ENCODE measurements at places on chromosomes 1 and 21. TPM values are rescaled to one million over a fixed set of nuclear protein-coding genes. Genes with fewer than 3 reads are reported as not detected.

GBP2 gene
- total RNA-seq, result 49.8 TPM

FAM151A gene
- not detected for total RNA-seq

- DNase-seq, result no peak
Observed at GRCh38 chr1:31410871-31411270, 2.1 kb upstream of the SERINC2 start.

DNA sequence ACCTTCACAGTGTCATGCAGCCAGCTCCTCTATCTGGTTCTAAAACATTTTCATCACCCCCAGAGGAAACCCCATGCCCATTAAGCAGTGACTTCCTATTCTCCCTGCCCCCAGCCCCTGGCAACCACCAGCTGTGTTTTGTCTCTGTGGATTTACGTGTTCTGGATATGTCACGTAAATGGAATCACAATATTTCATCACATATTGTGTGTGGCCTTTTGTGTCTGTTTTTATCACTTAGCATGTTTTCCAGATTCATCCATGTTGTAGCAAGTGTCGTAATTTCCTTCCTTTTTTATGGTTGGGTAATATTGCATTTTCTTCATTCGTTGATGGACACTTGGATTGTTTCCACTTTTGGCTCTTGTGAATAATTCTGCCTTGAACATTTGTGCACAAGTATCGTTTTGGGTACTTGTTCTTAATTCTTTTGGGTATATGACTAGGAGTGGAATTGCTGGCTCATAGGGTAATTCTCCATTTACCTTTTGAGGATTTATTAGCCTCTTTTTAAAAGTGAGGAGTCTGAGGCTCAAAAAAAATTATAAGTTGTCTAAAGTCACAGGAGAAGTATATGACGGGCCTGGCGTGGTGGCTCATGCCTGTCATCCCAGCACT is 127.0 kb downstream of the MRPS6 start:
- no peak for DNase-seq

- no peak for DNase-seq
Observed at GRCh38 chr1:11982010-11982392, 1.8 kb downstream of the MFN2 start.

- DNase-seq, result peak; percentile 60
Observed at GRCh38 chr21:28283641-28284490, 708.8 kb downstream of the LTN1 start.

DNA sequence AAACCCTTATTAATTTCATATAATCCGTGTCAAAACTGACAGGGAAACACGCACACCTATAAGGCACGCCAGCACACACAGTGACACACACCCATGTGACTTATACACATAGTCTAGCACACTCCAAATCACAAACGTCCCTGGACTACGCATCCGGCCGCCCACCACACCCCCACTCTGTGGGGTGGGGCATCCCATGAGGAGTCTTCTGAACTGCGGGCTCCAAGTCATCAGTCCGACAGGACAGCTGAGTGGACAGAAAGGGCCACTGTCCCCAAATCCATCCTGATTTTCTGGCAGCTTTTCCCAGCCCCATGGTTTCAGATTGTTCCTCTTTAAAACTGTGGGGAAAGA is 829 bp downstream of the PEA15 start:
- DNase-seq, result no peak

DNA sequence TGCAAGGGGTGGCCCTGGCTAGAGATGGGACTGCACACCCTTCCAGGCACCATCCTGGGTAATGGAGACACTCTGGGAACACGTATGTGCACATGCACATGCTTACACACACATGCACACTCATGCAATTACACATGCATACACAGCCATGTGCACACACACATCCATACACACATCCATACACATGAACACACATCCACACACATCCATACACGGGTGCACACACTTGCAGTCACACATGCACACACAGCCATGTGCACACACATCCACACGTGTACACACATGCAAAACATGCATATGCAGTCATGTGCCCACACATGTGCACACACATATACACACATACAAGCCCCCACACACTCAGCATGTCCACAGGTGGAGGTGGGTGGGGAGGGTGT is 22.3 kb upstream of the POFUT2 start:
- DNase-seq, result no peak

GRCh38 chr1:24327486-24327885 is 8.3 kb downstream of the GRHL3 start:
- no peak for DNase-seq
